ENCODE measurements at places on chromosomes 3 and 15.

GRCh38 chr3:20853890-20854289 lies 667.9 kb upstream of the SGO1 start:
- DNase-seq: no peak

DNA sequence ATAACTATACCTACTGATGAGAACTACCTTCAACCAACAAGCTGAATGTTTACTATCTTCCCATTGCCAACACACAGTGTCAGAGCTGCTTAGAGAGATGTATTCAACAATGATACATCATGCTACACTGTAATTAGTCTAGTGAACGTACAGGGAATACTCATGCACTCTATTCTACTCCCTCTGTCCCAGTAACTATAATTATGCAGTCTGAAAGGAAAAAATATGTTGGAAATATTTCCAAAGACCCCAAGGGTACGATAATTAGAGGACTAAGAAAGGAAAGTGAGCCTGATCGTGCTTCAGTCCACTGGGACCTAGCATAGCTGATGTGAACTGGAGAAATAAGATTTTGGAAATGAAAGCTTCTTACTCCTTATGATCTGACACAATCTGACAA lies 36.9 kb upstream of the FSIP1 start:
- DNase-seq: no peak

- DNase-seq: no peak
These were observed 13.8 kb upstream of the OR5K3 start for GRCh38 chr3:98376631-98377030.

- no peak for DNase-seq
These were observed 14.0 kb upstream of the RASGRP1 start for GRCh38 chr15:38578626-38579025.

- DNase-seq: no peak
These were observed 691 bp upstream of the FSIP1 start for GRCh38 chr15:39783244-39783820.

- DNase-seq: no peak
These were observed 3.7 kb upstream of the WDR82 start for GRCh38 chr3:52281981-52282801.

- DNase-seq: no peak
These were observed 443.3 kb upstream of the ATP11B start for GRCh38 chr3:182349951-182350517.

DNA sequence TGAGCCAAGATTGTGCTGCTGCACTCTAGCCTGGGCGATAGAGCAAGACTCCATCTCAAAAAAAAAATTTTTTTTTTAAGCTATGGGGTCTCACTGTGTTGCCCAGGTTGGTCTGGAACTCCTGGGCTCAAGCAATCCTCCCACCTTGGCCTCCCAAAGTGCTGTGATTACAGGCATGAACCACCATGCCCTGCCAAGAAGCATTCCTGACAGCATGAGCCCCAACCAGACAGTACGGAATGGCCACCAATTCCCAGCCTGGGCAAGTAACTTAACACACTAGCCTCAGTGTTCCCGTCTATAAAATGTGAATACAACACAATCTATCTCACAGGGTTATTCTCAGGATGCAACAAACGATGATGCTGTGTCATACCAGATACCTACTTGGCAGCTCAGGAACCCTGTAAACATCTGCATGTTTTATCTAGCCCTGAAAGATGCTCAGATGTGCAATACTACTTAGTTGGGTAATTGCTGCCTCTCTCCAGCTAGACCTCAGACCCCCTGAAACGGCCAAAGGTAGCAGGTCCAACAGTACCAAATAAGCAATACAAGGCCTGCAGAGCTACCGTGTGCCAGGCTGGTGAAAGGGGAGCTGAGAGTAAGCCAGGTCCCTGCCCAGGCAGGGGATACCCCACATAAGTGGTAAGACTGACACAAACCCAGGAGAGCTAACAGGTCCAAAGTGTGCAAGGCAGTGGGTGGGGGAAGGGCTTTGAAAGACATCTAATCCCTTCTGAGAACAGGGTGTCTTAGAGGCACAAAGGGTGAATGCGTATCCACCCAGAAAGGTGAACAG lies 1.9 kb downstream of the TKT start:
- no peak for DNase-seq

DNA sequence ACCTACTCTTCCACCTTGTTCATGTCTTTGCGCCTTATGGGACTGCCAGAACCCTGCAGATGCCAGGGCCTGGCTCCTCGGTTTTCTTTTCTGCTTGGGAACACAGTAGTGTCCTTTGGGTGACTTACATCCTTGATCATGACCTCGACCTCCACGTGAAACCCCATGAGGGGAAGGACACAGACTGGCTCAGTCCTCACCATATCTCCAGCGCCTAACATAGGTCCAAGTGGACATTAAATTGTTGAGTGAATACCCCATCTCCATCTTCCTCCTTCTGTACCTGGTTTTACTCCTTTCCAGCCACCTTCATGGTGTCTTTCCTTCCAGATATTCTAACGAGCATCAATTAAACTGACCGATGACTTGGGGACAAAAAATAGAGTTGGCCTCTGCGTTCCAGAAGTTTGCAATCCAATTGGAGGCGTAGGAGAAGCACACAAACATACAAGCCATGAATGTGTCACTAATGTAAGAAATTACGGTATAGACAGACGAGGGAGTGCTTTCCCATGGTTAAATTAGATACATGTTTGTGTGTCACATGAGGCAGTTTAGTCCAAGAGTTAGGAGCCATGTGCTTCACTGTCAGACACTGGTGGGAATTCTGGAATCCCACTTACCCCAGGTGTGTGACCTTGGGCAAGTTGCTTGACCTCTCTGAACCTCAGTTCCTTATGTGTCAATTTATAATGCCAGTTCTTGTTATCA lies 907 bp upstream of the HERC1 start:
- no peak for DNase-seq

- no peak for DNase-seq
These were observed 23.3 kb downstream of the SLC6A20 start for GRCh38 chr3:45773072-45773471.

All from stimulated activated CD4-positive, alpha-beta T cell treated with anti-CD3 and anti-CD28 coated beads, Interleukin-1b, Interleukin-23, amount 100 ng/mL, for 24 hours (primary cell).